ENCODE measurements at places on chromosomes 11 and 22.
A peak's percentile ranks its signal among the peaks of the same experiment; 100 is the strongest.

DNA sequence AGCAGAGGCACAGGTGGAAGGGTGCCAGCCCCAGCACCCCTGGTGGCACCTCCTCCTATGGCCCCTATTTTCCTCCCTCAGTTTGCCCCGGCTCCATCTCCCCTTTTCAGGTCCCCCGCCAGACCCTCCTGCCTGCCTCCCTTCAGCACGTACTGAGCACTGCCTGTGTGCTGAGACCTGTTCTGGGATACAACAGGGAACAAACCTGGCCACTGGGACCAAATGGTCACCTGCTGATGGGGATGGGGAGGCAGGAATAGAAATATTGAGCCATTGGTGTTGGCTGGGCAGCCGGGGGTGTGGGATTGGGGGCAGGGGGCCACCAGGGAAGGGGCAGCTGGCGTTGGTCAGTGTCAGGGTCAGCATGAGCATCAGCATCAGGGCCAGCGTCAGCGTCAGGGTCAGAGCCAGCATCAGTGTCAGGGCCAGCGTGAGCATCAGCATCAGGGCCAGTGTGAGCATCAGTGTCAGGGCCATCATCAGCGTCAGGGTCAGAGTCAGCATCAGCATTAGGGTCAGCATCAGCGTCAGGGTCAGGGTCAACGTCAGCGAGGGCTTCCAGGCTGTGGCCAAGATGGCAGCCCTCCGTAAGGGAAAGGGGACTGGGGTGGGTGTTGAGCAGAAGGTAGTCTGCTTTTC lies 7.5 kb downstream of the ZNF74 start:
- DNase-seq, result no peak

- DNase-seq, result no peak
These were observed 510.6 kb downstream of the NTM start for GRCh38 chr11:131880976-131881375.

GRCh38 chr11:17699147-17700114 lies 19.9 kb upstream of the MYOD1 start:
- no peak for DNase-seq

DNA sequence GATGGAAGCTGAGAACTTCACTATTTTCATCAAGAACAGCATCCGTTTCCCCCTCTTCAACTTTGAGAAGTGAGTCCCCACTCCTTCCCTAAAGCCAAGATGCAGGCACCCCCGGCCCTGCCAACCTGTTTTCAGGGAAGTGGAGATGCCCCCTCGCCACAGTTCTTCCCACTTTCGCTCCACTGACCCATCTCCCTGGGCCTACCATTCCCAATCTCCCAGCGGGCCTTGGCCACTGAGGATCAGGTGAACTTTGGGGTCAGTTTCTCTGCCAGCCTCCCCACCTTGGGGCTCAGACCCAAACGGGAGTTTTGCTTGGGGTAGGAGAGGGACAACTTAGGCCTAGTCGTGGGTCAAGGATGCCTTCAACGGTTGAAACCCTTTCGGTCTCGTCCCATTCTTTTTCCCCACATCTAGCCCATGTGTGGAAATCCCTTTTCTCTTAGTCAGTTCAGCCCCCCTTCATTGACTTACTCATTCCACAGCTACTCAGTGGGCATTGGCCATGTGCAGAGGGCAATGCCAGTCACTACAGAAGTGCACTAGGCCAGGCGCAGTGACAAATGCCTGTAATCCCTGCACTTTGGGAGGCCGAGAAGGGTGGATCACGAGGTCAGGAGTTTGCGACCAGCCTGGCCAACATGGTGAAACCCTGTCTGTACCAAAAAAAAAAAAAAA lies 10.6 kb downstream of the P2RX3 start:
- no peak for DNase-seq

GRCh38 chr11:71071736-71072509 lies 180.5 kb downstream of the SHANK2 start:
- DNase-seq, result no peak

DNA sequence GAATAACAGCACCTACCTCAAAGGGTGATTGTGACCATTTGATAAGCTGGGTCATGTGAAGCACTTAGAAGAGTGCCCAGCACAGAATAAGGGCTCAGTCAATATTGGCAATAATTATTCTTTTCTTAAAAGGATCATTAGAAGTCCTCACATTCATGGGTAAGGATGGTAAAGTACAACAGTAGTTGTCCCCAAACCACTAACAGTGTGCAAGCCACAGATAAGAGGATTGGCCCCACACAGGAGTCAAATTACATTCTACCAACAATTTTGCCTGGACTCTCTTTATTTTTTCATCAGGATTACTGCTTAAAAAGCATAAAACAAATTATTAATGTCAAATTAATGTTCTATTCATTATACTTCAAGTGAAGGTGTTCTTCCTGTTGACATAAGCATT lies 271.5 kb upstream of the PDGFD start:
- DNase-seq, result peak; percentile 79

DNA sequence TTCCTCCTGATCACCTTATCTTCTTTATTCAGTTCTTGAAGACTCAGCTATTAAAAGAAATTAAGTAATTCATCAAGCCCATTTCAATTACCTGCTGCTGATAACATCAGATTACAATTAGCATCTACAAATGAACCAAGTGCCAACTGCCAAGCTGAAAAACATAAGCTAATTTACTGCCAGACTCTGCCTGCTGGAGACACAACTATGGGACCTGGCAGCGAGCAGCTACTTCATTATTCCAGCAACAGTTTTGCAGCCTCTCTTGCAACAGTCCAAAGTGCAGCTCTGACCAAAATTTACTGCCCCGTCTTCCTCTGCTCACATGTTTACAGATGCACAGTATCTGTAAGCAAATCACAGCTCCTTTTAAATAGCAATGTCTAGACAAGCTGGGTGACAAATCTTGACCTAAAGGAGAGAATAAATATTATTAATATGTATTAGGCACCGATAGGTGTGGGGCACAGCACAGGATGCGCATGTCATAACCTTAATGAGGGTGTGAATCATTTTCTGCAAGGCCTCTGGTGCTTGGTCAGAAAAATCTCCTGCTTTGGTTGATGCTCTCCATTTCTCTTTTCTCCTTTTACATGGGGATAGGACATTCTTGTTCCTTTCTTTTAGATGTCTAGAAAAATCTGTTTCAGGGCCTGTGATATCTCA lies 232.2 kb upstream of the PITPNB start:
- no peak for DNase-seq

- DNase-seq, result no peak
These were observed 104.6 kb downstream of the KCNQ1OT1 start for GRCh38 chr11:2595204-2595603.

DNA sequence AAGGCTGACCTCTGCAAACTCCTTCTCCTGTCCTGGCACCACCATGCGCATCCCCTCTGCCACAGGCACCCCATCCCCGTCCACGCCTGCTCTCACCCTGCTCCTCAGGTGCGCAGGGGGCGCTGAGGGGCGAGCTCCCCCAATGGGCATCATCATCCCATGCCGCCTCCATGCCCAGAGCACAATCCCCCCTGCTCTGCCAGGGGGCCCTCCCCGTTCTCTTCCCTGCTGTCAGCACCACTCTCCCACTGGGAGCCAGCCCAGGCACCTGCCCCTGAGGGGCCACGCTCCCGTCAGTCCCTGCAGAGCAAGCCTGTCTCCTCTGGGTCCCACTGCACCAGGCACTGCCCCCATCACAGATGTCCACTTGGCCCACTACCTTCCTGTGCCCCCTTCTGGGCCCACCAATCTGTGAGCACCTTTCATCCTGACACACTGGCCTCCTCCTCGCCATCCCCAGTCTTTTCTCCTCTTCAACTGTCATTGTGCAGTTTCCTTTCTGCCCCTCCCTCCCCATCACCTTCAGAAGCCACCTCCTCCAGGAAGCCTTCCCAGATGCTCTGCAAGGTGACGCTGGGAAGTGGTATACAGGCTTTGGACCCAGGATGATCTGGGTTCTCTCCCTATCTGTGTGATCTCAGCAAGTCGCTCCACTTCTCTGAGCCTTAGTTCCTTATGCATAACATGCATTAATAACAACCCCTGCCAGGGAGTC lies 62.6 kb downstream of the CYTH4 start:
- DNase-seq, result no peak

DNA sequence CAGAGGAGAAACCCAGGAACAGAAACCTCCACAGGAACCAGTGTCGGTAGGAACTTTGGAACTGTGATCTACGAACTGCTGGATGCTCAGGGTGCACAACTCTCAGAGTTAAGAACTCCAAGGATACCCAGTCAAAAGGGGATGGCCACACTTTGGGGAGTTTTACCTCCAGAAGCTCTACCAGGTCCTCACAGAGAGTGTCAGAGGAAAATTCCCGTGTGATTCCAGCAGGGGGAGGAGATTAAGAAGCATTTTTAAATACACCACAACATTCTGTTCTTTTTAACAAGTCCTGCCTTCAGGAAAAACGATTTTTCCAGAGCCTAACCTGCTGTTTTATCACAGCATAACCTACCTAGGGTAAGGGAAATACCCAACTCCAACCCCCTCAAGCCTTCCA lies 104.0 kb downstream of the SOX6 start:
- DNase-seq, result no peak

- DNase-seq, result no peak
These were observed 159.1 kb upstream of the ZBED5 start for GRCh38 chr11:11016943-11017342.

GRCh38 chr11:85652786-85653447 lies 5.2 kb downstream of the TMEM126A start:
- DNase-seq, result no peak

GRCh38 chr11:40825201-40825834 lies 634.1 kb downstream of the LRRC4C start:
- DNase-seq, result no peak

- DNase-seq, result no peak
These were observed 123.4 kb downstream of the OPCML start for GRCh38 chr11:133408936-133409335.

- DNase-seq, result no peak
These were observed 3.2 kb upstream of the RTN4R start for GRCh38 chr22:20271114-20271994.

DNA sequence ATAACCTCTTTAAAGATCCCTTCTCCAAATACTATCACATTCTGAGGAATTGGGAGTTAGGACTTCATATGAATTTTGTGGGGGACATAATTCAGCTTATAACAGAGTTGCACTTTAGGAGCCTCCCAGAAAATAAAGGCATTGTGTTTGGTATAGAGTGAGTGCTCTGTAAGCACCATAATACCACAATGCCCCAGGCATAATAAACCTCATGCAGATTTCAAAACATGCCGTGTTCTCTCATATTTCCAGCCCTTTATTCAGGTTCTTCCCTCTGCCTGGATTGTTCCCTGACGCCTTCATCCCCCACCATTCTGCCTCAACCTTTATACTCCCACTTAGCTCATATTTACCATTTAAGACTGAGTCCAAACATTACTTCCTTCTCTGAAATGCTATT lies 398.8 kb upstream of the FAT3 start:
- no peak for DNase-seq

GRCh38 chr11:67375320-67376055 lies 2.1 kb upstream of the CLCF1 start:
- DNase-seq, result no peak

DNA sequence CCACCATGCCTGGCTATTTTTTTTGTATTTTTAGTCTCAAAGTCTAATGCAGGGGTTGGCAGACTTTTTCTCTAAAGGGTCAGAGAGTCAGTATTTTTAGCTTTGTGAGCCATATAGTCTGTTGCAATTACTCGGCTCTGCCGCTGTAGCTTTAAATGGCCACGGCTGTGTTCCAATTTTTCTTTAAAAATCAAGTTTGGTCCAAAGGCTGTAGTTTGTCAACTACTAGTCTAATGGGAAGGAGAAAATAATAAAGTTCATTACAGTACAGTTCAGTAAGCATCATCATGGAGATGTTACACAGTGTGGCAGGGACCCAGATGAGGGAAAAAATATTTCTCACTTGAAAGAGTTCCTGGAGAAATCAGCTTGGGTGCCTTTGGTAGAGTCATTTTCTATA lies 107.6 kb downstream of the CSNK2A3 start:
- no peak for DNase-seq

- no peak for DNase-seq
These were observed 68.2 kb downstream of the CD82 start for GRCh38 chr11:44633641-44634040.

DNA sequence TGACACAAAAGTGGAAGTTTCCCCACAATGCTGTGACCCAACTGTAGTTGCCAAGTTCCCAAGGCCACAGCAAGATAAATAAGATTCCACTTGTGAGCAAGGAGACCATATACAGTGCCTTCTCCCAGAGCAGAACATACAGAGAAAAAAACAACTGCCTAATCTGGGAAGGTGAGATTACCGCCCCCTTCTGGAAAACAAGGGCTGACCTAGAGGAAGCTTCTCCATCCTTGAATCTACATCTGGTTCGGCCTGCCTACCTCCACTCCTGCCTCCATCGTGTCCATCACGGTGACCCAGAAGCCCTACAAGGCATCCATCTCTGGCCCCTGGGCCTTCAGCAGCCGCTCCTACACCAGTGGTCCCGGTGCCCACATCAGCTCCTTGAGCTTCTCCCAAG lies 6.1 kb upstream of the RNASEH2C start:
- DNase-seq, result no peak

DNA sequence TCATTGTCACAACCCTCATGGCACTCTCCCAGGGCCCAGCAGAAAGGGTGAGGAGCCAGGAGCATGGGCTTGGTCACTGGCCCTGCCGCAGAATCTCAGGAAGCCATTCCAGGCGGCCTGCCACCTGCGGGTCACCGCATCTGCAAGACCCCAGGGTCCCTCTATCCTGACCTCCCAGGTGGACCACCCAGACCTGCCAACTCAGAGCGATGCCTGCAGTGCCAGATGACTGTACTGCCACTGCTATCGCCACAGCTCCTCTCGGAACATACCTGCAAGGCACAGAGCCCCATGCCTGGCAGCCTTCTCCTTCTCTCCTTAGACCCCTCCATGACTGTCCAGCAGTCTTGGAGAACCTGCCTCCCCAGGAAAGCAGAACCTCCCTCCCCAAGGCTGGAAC lies 26.4 kb upstream of the ELFN2 start:
- DNase-seq, result no peak

GRCh38 chr11:109552376-109552775 lies 130.4 kb downstream of the C11orf87 start:
- DNase-seq, result no peak

- DNase-seq, result no peak
These were observed 135.1 kb upstream of the CARD18 start for GRCh38 chr11:105274631-105275030.

DNA sequence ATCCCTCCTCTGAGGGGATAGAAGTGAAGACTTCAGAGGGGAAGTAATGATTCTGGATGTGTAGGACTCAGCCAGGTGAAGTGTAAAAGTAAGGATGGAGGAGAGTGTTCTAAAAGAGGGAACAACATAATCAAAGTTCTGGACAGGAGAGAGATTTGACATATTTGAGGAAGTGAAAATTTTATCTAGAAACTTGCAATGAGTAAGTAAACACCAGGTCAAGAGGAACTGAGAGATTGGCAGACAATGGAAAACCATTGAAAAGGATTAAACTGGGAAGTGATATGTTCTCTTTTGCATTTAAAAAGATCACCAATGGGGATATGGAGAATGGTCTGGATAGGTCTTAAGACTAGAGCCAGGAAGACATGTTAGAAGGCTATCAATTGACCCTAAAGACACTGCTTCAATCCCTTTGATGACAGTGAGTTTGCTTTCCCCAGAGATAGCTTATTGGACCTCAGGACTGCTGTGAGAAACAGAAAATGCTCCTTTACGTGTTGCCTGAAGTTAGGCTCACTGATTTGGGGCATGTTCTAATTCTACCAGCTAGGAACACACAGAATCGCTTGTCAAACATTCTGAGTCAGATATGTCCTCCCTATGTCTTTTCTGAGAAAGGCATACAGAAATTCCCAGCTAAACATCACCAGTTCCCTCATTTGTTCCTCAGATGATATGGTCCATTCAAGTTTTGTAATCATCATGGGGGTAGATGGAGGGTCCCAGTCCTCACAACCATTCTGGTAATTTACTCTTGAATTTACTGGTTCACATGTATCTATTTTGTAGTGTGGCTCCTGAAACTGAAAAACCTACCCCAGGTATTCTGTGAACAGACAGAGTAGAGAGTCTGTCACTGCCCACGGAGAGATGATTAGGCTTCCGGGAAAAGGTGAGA lies 144.9 kb downstream of the MAML2 start:
- no peak for DNase-seq

Data from erythroblast (primary cell).